ENCODE measurements at places on chromosomes 3 and 15. TPM values are rescaled to one million over a fixed set of nuclear protein-coding genes. Genes with fewer than 3 reads are reported as not detected.

The XIRP1 gene
- total RNA-seq: not detected

The PRICKLE2 gene
- 2.4 TPM for total RNA-seq

The C3orf62 gene
- total RNA-seq: 0.79 TPM

The TERC gene
- 118 TPM for total RNA-seq

The SHF gene
- 0.77 TPM for total RNA-seq

The SCAMP2 gene
- total RNA-seq: 30.7 TPM

The STRA6 gene
- total RNA-seq: 0.26 TPM

- no peak for DNase-seq
Measured at GRCh38 chr3:179299999-179300613, 22.7 kb upstream of the ZNF639 start.

DNA sequence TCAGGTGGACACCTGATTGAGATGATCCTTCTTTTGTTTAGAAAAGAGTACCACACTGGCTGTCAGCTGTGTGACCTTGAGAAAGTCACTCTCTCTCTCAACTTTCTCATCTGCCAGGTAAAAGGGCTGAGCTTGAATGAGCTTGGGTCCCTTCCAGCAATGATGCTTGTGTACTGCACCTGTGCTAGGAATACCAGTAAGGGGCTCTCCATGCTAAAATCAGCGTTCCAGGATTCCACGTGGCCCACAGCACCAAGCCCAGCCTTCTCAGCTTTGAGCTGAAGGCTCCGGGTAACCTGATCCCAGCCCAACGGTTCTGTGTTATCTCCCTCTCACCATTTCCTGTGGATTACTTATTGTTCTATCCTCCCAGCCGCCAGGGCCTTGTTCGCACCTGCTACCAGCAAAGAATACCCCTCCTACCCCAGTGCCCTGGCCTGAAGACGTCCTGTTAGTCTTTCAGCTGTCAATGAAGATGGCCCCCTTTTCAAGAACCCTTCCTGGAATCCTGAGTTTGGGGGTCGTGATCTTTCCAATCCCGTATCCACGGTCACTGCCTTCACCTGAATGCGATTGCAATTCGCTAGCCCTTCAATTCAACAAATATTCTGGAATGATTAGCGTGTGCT is 54.2 kb upstream of the CGNL1 start:
- no peak for DNase-seq

DNA sequence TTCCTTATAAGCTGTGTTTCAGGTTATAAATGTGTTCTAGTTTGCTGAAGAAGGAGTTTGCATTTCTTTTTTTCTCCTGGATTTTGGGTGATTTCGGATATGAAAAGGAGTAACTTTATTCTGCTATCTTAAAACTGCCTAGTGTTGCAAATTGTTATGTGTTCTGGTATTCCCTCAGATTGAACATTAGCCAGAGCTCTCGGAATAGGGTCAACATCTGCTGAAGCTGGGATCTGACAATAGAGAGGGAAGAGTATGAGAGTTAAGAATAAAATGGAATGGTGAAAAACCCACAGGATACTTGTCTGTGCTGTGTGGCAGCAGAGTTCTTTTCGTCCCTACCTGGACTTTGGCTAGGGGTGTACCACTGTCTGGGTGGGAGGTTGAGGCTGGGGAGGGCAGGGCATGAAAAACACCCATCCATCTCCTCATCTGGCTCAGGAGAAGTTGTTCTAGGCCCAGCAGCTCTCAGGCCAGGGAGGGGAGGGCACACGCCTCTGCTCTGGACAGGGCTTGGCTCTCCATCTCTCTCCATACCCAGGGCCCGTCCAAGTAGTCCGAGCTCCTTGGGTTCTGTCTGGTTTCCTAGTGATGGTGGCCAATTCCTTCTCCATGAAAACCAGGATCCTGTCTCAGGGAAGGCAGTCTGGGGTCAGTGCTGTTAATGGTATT is 13.2 kb downstream of the SPSB4 start:
- no peak for DNase-seq

- DNase-seq: no peak
Measured at GRCh38 chr15:27081676-27082418, 110.9 kb downstream of the GABRG3 start.

GRCh38 chr3:175155172-175155571 is 296.0 kb downstream of the NAALADL2 start:
- no peak for DNase-seq

DNA sequence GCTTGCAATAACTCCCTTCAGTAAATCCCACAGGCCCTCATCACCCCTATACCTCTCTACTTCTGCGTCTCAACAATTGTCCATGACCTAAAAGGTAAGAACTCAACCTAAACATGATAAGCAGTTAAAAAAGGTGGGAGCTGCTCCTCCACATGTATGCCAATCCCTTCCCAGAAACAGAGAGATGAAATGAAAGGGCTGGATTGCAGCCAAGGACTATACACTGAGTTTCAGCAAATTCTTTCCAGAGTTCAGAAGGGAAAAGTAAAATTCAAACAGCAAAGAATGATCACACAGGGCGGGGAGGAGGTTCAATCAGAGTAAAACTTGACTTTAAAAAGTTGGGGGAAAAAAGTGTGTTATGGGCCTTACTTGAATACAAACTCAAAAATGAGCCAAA is 27.5 kb downstream of the PLOD2 start:
- DNase-seq: no peak

DNA sequence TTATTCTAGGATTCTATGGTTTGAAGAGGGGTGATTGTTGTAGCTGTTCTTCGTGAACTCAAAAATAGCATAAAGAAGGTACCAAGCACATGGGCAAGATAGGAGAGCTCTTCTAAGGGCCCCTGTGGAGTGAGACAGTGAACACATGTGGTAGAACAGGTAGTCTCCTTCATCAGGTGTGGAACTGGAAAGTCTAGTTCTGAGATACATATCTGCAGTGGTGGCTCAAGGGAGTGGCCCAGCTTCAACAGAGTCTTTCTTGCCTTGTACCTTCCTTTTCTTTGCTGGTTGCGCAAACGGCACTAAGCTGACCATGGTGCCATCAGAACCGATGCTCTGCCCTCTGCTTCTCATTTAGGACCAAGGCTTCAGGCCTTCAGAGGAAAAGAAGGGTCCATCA is 65.2 kb downstream of the CERS3 start:
- DNase-seq: peak; percentile 29

- DNase-seq: no peak
Measured at GRCh38 chr3:87793337-87793877, 265.4 kb downstream of the CGGBP1 start.

- DNase-seq: no peak
Measured at GRCh38 chr3:143339451-143339850, 219.9 kb downstream of the CHST2 start.

DNA sequence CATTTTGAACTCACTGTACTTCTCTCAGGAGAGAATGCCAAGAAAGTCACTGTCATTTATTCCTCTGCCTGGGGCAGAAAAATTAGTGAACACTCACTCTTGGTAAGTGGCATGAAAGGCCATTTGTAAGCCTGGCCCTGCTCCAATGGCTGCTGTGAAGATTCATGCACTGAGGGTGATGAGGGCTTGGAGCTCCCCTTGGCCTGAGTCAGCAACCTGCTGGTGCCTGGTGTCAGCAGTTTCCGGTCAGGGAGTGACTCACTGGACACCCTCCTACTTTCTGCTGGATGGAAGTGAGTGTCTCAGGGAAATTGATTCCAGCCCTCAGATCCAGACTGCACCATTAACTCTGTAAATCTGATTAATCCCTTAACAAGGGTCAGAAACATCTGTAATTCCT is 37.6 kb downstream of the TRA2B start:
- DNase-seq: peak; percentile 96

GRCh38 chr3:32381922-32382321 is 9.7 kb upstream of the CMTM7 start:
- no peak for DNase-seq

- no peak for DNase-seq
Measured at GRCh38 chr15:50890751-50891150, 17.7 kb upstream of the AP4E1 start.

DNA sequence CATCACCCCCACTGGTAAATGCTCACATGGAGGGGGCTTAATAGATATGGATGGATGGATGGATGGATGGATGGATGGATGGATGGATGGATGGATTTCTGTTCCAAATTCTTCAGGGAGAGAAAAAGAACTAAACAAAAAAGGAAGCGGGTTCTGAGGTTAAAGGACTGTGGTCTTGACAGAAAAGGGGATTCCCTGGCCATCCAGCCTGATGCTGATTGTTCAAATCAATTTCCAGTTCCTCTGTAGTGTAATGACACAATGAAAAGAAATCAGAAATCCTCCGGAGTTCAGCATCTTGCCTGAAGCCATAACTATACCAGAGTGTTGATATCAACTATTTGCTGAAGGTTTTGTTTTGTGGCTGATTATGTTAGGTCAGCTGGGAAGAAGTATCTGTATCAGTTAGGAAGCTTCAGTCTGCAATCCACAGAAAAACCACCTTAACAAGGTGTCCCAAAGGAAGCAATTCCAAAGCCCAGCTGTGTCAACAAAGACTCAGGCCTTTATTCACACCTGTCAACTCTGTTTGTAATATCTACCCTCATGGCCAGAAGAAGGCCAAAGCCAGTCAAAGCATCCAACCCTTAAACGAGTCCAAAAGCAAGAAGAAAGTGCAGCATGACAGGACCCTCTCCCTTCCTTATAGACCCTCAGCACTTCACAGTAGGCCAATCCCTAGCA is 24.5 kb upstream of the RASA2 start:
- DNase-seq: no peak

- DNase-seq: peak; percentile 81
Measured at GRCh38 chr15:71746719-71747118, 63.6 kb upstream of the NR2E3 start.

DNA sequence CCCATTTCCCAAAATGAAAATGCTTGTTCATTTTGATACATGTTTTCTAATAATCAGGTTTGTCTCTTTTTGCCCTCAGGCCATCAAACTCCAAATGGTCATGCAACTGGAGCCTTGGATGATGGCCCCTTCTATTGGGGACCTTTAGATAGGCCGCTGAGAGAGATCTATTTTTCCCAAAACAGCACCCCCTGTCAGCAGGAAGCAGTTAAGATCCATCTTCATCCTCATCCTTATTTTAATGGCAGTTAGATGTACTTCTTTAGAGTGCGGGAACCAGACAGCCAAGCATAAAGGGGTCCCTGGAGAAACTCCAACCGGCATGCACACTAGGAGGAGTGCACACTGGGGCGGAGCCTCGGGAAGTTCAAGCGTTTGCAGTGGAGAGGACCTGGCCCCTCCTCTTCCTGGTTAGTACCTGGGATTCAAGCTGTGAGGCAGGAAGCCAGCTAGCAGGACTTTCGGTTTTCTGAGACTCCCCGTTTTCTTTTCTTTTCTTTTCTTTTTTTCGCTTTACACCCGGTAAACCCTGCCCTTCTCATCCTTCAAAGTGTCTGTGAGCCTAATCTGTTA is 31.9 kb upstream of the STRIT1 start:
- DNase-seq: no peak

GRCh38 chr3:112315791-112316190 is 17.2 kb upstream of the CD200 start:
- DNase-seq: peak; percentile 55

- peak; percentile 68 for DNase-seq
Measured at GRCh38 chr3:150090006-150090405, 119.3 kb upstream of the PFN2 start.

GRCh38 chr3:138349926-138350665 is 1.7 kb downstream of the MRAS start:
- no peak for DNase-seq

DNA sequence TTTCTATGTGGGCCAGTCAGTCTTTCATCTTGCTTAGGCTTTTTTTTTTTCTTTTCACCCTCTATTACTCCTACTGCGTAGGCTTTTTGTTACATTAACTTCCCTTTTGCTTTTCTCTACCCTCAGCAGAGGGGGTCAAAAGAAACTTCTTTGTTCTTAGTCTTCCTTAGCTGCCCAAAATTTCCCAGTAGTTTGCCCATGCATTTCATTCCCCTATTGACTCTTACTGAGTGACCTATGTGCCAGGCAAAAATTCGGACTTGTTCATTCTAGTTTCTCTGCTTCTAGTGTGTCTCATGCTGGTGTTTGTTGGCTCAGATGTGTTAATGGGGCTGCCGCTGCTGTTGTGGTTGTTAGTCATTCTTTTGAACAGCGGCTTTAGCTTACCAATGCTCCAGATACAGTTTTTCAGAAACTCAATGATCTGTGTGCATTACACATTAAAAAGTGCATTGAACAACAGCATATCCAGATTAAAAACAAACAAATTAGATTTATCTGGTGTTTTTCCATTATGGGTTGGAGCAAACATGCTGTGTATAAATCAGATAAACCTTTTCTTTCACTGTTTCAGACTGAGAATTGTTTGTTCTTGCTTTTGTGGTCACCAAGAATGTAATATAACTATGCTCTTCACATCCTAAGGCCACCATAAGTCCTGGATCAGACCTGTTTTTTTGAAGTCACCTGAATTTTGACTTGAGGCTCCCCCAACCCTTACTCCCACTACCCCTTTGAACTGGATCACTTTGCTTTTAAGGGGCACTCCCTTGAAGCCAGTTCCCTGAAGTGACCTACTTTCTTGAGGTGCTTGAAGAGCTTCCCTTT is 43.1 kb downstream of the PDE8A start:
- DNase-seq: peak; percentile 92

- DNase-seq: no peak
Measured at GRCh38 chr15:101113114-101114005, 138.5 kb downstream of the CHSY1 start.

- peak; percentile 99 for DNase-seq
Measured at GRCh38 chr3:111904376-111905241, 45.5 kb downstream of the PHLDB2 start.

GRCh38 chr3:73459711-73460110 is 165.0 kb downstream of the PDZRN3 start:
- DNase-seq: no peak

GRCh38 chr3:127637546-127637945 is 8.6 kb downstream of the PODXL2 start:
- no peak for DNase-seq

GRCh38 chr3:108006881-108007331 is 83.9 kb downstream of the CD47 start:
- no peak for DNase-seq

GRCh38 chr15:75763137-75763611 is 50.5 kb upstream of the CSPG4 start:
- DNase-seq: no peak

DNA sequence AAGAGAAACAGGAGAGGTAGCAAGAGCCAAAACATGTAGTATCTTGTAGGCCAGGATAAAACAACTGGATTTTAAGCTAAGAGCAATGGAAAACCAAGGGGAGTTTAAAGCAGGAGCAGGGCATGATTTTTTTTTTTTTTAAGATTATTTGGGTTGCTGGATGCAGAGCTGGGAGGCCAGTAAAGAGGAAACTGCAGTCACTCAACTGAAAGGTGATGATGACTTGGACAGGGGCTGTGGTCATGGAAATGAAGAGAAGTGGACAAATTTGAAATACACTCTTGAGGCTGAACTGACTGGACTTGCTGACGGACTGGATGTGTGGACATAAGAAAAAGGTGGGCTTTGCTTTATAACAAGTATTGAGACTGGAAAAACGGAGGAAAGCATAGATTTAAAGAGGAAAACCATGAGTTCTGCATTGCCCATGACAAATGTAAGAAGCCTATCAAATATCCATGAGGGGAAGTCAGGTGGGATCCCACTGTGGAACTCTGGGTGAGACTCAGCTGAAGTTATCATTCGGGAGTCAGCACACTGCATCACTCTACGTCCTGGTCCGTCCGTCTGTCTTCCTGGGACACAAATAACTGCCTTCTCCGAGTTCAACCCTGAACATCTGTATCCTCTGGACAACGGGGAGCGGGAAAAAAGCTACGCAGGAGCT is 688 bp downstream of the XPC start:
- DNase-seq: peak; percentile 24

GRCh38 chr3:174441588-174442301 is 417.4 kb upstream of the NAALADL2 start:
- DNase-seq: peak; percentile 20

Data from bronchial epithelial cell (primary cell).